ENCODE measurements at places on chromosomes 1 and 21.

GRCh38 chr1:194807530-194808220 lies 1621.3 kb upstream of the B3GALT2 start:
- no peak for DNase-seq

DNA sequence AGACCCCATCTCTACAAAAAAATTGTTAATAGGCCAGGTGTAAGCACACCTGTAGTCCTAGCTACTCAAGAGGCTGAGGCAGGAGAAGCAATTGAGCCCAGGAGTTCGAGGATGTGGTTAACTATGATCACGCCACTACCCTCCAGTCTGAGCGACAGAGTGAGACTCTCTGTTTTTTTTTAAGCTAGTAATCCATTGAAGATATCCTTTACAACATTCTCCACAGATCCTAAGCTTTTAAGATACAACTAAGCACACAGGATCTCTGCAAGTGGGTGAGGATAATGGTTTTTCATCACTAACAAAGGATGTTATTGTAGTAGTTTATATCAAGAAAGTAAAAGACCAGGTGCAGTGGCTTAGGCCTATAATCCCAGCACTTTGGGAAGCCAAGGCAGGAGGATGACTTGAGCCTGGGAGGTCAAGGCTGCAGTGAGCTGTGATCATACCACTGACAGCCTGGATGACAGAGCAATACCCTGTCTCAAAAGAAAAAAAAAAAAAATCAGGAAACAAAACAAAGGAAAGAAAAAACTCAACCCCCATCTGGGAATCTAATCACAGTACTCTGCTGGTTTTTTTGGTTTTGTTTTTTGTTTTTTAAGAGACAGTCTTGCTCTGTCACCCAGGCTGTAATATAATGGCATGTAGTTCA lies 166.1 kb downstream of the RERE start:
- DNase-seq, result no peak

GRCh38 chr1:203057911-203058675 lies 27.7 kb downstream of the MYOG start:
- no peak for DNase-seq

DNA sequence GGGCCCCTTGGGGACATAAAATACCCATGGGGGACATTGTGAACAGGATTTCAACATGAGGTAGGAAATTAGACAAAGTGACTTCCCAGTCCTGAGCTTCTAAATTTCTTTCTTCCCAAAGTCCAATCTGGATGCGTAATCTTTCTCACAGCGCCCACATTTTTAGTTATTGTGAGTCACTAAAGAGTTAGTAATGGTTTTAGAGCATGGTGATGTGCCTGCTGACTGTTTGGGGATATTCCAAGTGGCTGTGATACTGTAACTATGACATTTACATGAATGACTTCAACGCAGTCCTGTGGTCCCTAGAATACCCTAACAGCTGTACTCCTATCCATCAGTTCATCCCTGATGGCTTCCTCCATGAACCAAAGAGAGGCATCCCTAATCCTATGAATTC lies 224.0 kb upstream of the COA6 start:
- DNase-seq, result no peak

GRCh38 chr1:8649027-8649426 lies 168.4 kb downstream of the RERE start:
- DNase-seq, result no peak

GRCh38 chr1:230977761-230978490 lies 735 bp downstream of the TTC13 start:
- DNase-seq, result peak; percentile 38

DNA sequence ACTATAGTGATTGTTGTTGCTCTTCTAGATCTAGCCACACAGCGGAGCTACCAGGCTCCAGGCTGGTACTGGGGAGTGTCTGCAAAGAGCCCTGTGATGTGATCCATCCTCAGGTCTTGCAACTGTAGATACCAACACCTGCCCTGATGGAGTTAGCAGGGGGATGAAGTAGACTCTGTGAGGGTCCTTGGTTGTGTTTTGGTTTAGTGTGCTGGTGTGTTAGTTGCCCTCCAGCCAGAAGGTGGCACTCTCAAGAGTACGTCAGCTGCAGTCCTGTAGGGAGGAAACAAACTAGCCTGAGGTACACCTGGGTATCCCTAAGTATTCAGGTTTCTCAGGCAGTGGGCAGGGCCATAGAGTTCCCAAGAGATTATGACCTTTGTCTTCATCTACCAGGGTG lies 81.2 kb upstream of the TMPRSS2 start:
- no peak for DNase-seq

- DNase-seq, result no peak
Measured at GRCh38 chr1:33358795-33359503, 38.1 kb upstream of the A3GALT2 start.

DNA sequence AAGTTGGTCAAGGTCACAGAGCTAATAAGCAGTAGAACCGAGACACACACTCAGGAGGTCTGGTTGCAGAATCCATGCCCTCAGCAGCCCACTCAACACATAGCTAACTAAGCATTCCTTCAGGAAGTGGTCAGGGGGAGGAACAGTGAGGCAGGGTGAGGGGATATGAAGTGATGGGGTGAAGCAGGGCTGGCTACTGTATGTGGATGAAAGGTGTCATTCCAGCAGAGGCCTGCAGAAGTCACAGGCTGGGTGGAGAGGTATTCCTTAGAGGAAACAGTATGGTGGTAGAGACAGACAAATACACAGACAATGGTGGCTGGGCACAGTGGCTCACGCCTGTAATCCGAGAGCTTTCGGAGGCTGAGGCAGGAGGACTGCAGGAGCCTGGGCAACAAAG lies 14.1 kb downstream of the TMCO4 start:
- DNase-seq, result no peak

Measured in SK-N-DZ (cell line).